HCT116 (cell line): ENCODE measurements at places on chromosomes 16 and 17. TPM values are rescaled to one million over a fixed set of nuclear protein-coding genes. Genes with fewer than 3 reads are reported as not detected.

The TNK1 gene
- total RNA-seq, result 16.8 TPM

The TMED6 gene
- total RNA-seq, result 0.91 TPM

The CYBA gene
- total RNA-seq, result 321 TPM

The SDR42E2 gene
- total RNA-seq, result 0.27 TPM

The PPY gene
- not detected for total RNA-seq

The HOXB8 gene
- 44.7 TPM for total RNA-seq

GRCh38 chr16:57536306-57537193 is at the start of gene CCDC102A:
Gene CCDC102A (minus strand): TSS chr16:57536571. CDS start chr16:57529177, 7,394 bp downstream.
- no peaks in the 10 kb centered on the region for H3K36me3 ChIP-seq
- peak within 1 kb of the TSS; percentile 76 for H3K4me3 ChIP-seq
- peak within 1 kb of the TSS; percentile 92 for H3K27ac ChIP-seq
- no peak for DNase-seq
- no peaks in the 10 kb centered on the region for H3K27me3 ChIP-seq

DNA sequence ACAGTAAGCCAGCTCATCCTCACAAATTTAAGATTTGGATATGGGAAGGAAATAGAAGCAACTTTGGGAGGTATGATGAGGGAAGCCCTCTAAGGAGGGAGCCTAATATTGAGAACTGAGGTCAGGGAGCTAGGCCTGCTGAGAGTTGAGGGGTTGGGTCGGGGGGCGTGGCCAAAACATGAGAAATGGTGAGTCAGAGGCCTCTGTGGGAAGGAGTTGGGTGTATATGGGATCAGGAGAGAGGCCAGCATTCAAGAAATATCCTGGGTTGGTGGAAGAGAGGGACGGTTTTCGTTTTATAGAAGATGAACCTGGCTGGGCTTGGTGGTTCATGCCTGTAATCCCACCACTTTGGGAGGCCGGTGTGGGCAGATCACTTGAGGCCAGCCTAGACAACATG is 48.4 kb downstream of the CLEC16A start:
- peak overlapping the region; percentile 94 for H3K27ac ChIP-seq
- H3K27me3 ChIP-seq, result no peaks in the 10 kb centered on the region
- H3K4me1 ChIP-seq, result peaks cover 58% of the 10 kb centered on the region
- H3K36me3 ChIP-seq, result no peaks in the 10 kb centered on the region

DNA sequence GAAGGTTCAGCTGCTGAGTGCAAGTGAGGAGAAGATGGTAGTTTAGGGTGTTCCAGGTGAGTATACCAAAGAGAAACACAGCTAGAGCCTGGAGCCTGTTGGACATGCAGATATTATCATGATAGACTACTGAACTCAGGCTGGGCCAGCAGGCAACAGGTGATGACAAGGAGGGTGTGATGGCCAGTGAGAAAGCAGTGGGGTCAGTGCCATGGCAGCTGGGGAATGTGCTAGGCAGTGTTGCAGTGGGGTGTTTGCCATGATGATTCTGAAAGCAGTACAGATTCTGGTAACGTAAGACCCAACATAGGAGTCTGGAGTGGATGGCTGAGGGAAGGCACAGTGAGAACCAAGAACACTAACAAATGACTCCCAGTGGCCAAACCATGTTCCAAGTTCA is 57.4 kb downstream of the SHISA6 start:
- no peak overlapping the region for H3K4me3 ChIP-seq
- DNase-seq, result no peak
- no peaks in the 10 kb centered on the region for H3K36me3 ChIP-seq
- H3K4me1 ChIP-seq, result no peaks in the 10 kb centered on the region
- H3K27ac ChIP-seq, result no peak overlapping the region

DNA sequence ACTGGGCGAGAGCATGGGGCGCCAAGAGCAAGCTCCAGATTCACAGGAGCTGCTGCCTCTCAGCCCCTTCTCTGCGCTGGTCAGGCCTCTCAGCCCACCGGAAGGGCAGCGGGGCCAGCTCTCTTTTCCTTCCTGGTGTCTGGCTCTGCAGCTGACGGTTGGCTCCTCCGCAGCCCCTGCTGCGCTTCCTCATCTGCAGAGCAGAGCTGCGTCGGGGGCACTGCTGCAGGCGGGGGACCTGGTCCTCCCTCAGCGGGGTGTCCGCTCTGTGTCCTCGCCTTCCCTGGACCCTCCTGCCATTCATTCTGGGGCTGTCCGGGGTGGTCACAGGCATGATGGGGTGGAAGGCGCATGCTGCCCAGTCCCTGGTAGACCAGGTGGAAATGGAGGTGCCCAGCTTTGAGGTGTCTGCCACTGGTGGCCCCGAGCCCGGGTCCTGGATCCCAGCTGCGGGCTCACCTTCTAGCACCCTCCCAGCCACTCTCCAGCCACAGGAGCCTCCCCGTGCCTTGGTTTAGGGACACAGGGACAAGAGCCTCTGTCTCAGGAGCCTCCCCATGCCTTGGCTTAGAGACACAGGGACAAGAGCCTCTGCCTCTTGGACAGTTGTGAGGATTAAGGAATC is 84.8 kb downstream of the IRF8 start:
- H3K27me3 ChIP-seq, result peaks cover 57% of the 10 kb centered on the region
- no peak for DNase-seq
- no peak overlapping the region for H3K4me3 ChIP-seq
- no peaks in the 10 kb centered on the region for H3K4me1 ChIP-seq
- H3K36me3 ChIP-seq, result no peaks in the 10 kb centered on the region

- no peak overlapping the region for H3K4me3 ChIP-seq
- H3K36me3 ChIP-seq, result peaks cover 26% of the 10 kb centered on the region
- no peaks in the 10 kb centered on the region for H3K4me1 ChIP-seq
- H3K27ac ChIP-seq, result no peak overlapping the region
- no peaks in the 10 kb centered on the region for H3K27me3 ChIP-seq
- DNase-seq, result no peak
These were observed 44.2 kb downstream of the USP22 start for GRCh38 chr17:20998571-20999043.

DNA sequence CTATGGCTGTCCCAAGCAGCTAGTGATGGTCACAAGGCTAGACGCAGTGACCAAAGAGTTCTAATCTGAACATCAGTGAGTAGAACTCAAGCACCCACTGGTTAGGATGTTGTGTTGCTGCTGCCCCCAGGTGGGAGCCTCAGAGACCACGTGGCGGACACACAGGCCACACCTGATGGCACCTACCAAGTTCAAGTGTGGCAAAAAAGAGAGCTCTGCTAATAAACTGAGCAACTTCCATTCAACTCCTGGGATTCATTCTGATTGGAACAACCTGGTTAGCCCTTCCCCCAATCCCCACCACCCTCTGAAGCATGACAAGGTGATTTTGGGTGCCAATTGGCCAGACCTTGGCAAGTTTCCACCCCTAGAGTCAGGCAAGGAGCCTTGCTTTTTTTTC is 3.5 kb upstream of the LCMT1 start:
- H3K4me3 ChIP-seq, result peak overlapping the region; percentile 92
- DNase-seq, result no peak
- H3K36me3 ChIP-seq, result no peaks in the 10 kb centered on the region
- peak overlapping the region; percentile 77 for H3K27ac ChIP-seq

DNA sequence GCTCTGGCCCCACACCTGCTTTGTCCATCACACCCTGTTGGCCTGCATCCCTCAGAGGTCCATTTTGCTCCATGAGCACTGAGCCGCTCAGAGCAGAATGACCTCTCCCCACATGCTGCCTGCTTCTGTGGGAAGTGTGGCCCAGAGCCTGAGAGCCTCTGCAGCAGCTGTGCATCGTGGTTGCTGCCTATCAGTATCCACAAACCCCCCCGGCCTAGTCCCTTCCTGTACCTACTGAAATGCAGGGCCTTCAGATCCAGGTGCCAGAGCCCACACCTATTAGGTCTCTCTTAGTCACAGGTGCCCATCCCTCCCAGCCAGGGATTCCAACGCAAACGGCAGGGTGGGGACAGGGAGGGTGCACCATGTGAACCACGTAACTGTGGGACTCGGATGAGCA is 16.6 kb upstream of the TRPV3 start:
- no peak for DNase-seq
- H3K36me3 ChIP-seq, result peaks cover 3% of the 10 kb centered on the region; the same call in 1 of the 2 replicates
- H3K27ac ChIP-seq, result no peak overlapping the region

DNA sequence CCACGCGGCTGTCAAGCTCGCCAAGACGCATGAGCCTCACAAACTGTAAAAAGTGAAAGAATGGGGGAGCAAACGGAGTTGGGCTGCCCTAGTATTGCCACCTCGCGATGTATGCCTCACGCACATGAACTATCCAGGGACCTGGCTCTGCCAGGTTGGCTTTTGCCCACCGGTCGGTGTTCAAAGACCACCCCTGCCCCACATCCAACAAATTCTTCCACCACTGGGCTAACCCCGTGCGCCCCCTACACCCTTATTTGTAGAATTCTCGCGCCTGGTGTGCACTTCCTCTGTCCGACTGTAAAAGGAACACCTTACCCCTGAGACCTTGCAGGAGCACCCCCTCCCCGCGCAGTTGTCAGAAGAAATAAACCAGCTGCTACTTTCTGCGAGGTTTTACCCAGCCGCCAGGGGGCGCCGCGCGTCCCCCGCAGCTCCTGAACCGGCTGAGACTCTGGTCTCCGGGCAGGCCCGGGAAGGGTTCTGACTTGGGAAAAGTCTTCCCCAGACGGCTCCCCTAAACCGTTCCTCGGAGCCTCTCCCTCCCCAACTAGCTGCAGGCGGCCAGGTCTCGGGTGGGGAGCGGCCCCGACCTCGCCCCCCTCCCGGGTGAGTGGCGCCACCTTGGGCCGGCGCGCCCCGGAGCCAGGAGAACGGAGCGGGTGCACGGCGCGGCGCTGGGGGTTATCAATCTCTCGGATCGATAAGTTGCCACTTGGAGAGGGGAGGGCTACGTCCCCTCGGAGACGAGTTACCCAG is 1.7 kb upstream of the ZNF423 start:
- H3K4me1 ChIP-seq, result peaks cover 26% of the 10 kb centered on the region
- peak; percentile 60 for DNase-seq
- H3K27me3 ChIP-seq, result peaks cover 20% of the 10 kb centered on the region; the same call in 1 of the 2 replicates

DNA sequence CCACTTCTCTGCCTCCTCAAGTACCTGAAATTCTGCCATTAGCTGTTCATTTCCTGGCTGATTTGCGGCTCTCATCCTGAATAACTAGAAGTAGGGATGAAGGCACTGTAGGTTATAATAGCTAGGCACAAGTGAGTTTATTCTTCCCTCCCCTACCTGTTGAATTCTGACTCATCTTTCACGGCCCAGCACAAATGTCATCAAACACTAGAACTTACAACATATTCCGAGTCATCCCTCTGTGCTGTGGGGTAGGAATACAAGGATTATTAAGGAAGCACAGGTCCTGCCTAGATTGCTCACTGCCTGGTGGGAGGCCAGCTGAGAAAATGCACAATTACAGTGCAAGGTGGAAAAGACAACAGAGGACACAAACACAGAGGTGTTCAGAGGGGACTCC is 103.7 kb upstream of the ASIC2 start:
- H3K36me3 ChIP-seq, result no peaks in the 10 kb centered on the region
- no peak overlapping the region for H3K4me3 ChIP-seq
- no peak for DNase-seq
- H3K27me3 ChIP-seq, result no peaks in the 10 kb centered on the region

DNA sequence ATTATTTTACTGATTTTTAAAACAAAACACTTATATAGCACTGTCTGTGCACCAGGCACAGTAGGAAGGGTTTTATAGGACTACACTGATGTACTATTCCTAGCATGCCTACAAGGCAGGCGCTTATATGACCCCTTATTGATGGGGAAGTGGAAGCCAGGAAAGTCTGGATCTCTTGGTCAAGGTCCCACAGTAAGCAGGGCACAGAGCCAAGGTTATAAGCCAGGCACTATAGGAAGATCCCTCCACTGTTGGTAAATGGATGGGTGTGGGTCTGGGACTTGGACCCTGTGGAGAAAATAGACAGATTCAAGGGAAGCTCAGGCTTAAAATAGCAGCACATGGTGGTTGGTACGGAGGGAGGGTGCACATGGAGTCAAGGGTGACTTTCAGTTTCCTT is 59.1 kb upstream of the PLCG2 start:
- DNase-seq, result no peak
- no peak overlapping the region for H3K27ac ChIP-seq
- H3K4me3 ChIP-seq, result no peak overlapping the region
- no peaks in the 10 kb centered on the region for H3K36me3 ChIP-seq

- peaks cover 18% of the 10 kb centered on the region for H3K4me1 ChIP-seq
- no peak overlapping the region for H3K4me3 ChIP-seq
- H3K36me3 ChIP-seq, result no peaks in the 10 kb centered on the region
- H3K27me3 ChIP-seq, result no peaks in the 10 kb centered on the region
- H3K27ac ChIP-seq, result no peak overlapping the region
These were observed 170.2 kb downstream of the UTP18 start for GRCh38 chr17:51430591-51430990.

DNA sequence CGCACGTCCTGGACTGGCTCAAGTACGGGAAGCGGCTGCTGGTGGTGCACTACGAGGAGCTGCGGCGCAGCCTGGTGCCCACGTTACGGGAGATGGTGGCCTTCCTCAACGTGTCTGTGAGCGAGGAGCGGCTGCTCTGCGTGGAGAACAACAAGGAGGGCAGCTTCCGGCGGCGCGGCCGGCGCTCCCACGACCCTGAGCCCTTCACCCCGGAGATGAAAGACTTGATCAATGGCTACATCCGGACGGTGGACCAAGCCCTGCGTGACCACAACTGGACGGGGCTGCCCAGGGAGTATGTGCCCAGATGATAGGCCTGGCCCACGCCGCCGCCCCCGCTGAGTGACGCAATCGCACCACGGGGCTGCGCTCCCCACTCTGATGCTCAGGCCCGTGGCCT is 50.2 kb downstream of the WSCD1 start:
- no peak overlapping the region for H3K4me3 ChIP-seq
- H3K4me1 ChIP-seq, result no peaks in the 10 kb centered on the region
- H3K27me3 ChIP-seq, result peaks cover 18% of the 10 kb centered on the region; the same call in 1 of the 2 replicates
- H3K27ac ChIP-seq, result no peak overlapping the region
- H3K36me3 ChIP-seq, result no peaks in the 10 kb centered on the region

GRCh38 chr16:55832773-55833691 is at the start of gene CES1:
Gene CES1 (minus strand): TSS chr16:55833096. CDS start chr16:55833055, 41 bp downstream.
- no peak within 1 kb of the TSS for H3K27ac ChIP-seq
- no peak for DNase-seq
- H3K36me3 ChIP-seq, result no peaks in the 10 kb centered on the region
- no peaks in the 10 kb centered on the region for H3K4me1 ChIP-seq
- no peak within 1 kb of the TSS for H3K4me3 ChIP-seq

- H3K27me3 ChIP-seq, result no peaks in the 10 kb centered on the region
- no peak for DNase-seq
- no peaks in the 10 kb centered on the region for H3K36me3 ChIP-seq
- no peak overlapping the region for H3K27ac ChIP-seq
- H3K4me3 ChIP-seq, result no peak overlapping the region
These were observed 9.2 kb upstream of the NF1 start for GRCh38 chr17:31085563-31085962.

- no peaks in the 10 kb centered on the region for H3K27me3 ChIP-seq
- H3K4me3 ChIP-seq, result no peak overlapping the region
- H3K4me1 ChIP-seq, result no peaks in the 10 kb centered on the region; the same call in 1 of the 2 replicates
- H3K36me3 ChIP-seq, result no peaks in the 10 kb centered on the region
- DNase-seq, result no peak
- H3K27ac ChIP-seq, result no peak overlapping the region
These were observed 11.9 kb downstream of the NFATC3 start for GRCh38 chr16:68097088-68097487.

GRCh38 chr16:700684-701584 is 4.7 kb downstream of the FBXL16 start:
- H3K27ac ChIP-seq, result no peak overlapping the region
- DNase-seq, result no peak
- H3K27me3 ChIP-seq, result no peaks in the 10 kb centered on the region
- peaks cover 5% of the 10 kb centered on the region for H3K4me1 ChIP-seq

- H3K4me3 ChIP-seq, result no peak overlapping the region
- peaks cover 10% of the 10 kb centered on the region for H3K4me1 ChIP-seq
- H3K27me3 ChIP-seq, result no peaks in the 10 kb centered on the region
- DNase-seq, result no peak
- H3K36me3 ChIP-seq, result peaks cover 4% of the 10 kb centered on the region; the same call in 1 of the 2 replicates
These were observed 1.4 kb upstream of the HOXB2 start for GRCh38 chr17:48546137-48546923.

- H3K4me3 ChIP-seq, result no peak overlapping the region
- DNase-seq, result no peak
- H3K4me1 ChIP-seq, result no peaks in the 10 kb centered on the region
- no peak overlapping the region for H3K27ac ChIP-seq
These were observed 13.1 kb downstream of the CPSF4L start for GRCh38 chr17:73248532-73248931.
